Activated CD4-positive, CD25-positive, alpha-beta regulatory T cell (primary cell): ENCODE measurements at places on chromosomes 3 and 15.

DNA sequence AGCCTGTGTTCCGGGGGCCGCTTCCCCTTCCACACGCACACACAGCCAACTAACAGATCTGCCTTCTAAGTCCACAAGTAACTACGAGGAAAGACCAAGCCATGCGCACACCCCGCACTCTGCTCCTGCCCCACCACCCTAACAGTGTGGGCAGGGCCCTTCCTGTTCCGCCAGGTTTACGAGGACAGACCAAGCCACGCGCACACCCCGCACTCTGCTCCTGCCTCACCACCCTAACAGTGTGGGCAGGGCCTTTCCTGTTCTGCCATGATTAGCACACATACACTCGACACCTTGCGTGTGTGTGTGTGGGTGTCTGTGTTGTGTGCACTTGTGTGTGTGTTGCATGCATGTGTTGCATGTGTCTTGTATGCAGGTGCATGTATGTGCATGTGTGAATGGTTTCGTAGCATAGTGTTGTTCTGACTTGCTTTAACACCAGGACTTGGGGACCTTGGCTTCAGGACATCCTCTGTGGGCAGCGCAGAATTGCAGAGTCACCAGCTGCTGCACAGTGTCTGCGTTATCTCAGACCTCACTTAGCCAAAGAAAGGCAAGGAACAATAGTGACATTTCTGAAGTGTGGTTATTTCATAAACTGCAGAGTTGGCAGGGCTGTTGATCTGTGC lies 114.4 kb downstream of the CHSY1 start:
- DNase-seq, result no peak

- DNase-seq, result no peak
Observed at GRCh38 chr3:117856354-117856753, 1146.8 kb downstream of the TUSC7 start.

- no peak for DNase-seq
Observed at GRCh38 chr3:122031123-122031468, 9.0 kb upstream of the ILDR1 start.

DNA sequence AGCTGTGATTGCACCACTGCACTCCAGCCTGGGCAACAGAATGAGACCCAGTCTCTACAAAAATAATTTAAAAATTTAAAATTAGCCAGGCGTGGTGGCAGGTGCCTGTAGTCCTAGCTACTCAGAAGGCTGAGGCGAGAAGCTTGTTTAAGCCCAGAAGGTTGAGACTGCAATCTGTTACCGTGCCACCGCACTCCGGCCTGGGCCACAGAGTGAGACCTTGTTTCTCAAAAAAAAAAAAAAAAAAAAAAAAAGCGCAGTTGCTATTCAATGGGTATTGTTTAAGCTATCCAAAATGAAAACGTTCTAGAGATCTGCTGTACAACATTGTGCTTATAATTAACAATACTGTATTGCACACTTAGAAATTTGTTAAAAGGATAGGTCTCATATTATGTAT lies 24.0 kb downstream of the ZNF148 start:
- no peak for DNase-seq

GRCh38 chr3:23377928-23378672 lies 175.0 kb downstream of the UBE2E2 start:
- no peak for DNase-seq

DNA sequence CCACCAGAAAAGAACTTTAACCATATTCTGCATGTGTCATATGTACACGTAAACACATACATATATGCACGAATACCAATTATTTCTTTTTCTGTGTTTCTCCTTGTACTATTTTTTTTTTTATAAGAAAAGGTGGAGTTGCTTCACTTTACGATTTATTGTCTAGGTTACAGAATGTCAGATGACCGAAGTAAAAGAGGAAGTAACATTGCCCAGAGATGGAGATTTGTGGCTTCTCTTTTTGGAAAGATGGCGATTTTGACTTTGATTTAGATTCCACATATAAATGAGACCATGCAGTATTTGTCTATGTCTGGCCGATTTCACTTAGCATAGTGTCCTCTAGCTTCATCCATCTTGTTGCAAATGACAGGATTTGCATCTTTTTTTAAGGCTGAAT lies 293.1 kb downstream of the SV2B start:
- DNase-seq, result no peak

GRCh38 chr15:92909136-92909781 lies 9.1 kb downstream of the CHD2 start:
- DNase-seq, result no peak

GRCh38 chr3:188752850-188753249 lies 418.9 kb upstream of the TPRG1 start:
- no peak for DNase-seq

DNA sequence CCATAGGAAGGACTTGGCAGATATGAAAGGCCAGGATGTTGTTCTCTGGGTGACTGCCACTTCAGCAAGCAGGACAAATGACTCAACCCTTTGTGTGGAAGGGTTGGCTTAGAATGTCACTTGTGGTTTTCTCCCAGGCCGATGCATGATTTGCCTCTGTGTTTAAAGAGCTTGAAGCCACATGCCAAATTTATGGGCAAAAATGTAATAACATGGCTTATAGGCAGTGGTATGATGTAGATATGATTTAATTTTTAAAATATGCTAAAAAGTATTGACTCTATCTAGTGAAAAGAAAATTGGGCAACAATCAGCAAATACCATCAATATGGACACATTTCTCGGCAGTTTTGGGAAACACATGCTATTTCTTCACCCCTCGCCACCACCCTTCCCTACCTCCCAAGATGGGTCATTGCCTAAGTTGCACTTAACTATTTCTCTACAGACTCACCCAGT lies 114.6 kb downstream of the CYP19A1 start:
- DNase-seq, result no peak

DNA sequence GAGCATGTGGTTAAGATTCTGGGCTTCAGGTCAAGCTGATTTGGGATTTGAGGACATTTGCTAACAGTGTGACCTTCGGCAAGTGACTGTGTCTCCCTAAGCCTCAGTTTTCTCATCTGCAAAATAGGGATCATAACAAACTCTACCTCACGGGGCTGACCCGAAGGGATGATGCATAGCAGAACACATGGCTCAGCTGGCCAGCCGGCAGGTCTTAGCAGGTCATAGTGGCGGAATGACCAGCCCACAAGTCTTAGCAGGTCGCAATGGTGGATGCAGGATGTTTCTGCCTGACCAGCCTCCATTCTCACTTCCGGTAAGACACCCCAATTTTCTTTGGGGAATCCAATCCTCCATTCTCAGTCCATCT lies 63.3 kb downstream of the IQSEC1 start:
- no peak for DNase-seq

DNA sequence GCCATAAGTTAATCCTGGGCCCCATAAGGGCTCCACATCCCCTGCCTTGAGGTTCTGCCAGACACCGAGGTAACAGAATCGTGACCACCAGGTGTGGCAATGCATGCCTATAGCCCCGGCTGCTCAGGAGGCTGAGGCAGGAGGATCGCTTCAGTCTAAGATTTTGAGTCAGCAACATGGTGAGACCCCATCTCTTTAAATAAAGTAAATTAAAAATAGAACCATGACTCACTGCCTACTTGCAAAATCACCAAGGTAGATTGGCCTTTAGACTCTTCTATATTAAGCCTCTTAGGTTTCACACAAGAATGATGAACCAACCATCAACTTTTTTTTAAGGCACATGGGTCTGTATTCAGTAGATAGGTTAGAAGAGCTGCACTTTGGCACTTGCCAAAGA lies 9.7 kb downstream of the WDR5B start:
- DNase-seq, result no peak

DNA sequence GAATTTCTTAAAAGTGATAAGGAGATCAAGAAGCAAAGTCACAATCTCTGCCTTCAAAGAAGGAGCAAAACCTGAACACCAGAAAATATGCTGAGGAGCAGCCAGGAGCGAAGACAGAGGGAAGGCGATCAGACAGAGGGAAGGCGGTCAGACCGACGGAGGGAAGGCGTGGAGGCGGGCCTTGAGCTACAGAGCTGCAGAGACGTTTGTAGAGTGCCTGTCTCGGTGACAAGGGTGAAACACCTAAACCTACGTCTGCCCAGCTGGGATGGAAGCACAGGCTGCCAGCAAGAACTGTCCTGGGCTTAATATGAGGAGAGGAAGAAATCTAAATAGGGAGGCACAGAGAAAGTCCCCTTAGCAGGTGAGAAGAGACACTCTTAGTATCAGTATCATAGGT lies 476.0 kb downstream of the OCA2 start:
- no peak for DNase-seq

GRCh38 chr15:83204697-83205096 lies 2.9 kb downstream of the HDGFL3 start:
- no peak for DNase-seq

DNA sequence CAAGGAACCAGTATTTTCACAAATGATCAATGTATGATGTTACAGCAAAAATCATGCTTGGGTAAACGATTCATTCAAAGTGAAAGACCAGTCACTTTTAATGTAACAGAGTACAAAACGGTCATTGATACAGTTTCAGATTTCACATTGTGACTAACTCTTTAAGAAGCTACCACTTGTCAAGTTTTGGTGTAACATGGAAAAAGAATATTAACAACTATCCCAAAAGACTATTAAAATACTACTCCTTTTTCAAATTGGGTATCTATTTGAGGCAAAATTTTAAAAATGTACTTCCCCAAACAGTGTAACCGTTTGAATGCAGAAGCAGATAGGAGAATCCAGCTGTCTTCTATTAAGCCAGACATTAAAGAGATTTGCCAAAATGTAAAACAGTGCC lies 31.7 kb downstream of the AKAP13 start:
- no peak for DNase-seq

- DNase-seq, result no peak
Observed at GRCh38 chr3:88434001-88434400, 284.2 kb downstream of the C3orf38 start.

DNA sequence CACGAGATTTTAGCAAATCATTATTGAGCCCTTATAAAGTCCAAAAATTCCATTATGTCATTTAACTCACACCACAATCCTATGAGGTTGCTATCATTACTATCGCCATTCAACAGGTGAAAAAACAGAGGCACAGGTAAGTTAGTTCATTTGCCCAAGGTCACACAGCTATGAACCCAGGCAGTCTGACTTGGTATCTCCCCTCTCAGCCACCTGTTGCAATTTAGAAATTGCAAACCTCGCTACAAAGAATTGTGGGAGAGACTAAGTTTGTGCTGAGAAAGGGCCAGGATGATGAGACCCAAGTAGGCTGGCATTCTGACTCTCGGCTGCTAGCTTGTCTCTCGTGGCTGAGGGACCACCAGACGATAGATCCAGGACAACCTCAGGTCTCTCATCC lies 57.7 kb downstream of the LMCD1 start:
- DNase-seq, result no peak

- DNase-seq, result no peak
Observed at GRCh38 chr3:194257151-194257621, 93.9 kb downstream of the CPN2 start.

GRCh38 chr3:157121522-157121921 lies 38.4 kb downstream of the CCNL1 start:
- DNase-seq, result no peak

- no peak for DNase-seq
Observed at GRCh38 chr3:133213937-133214336, 175.7 kb downstream of the TMEM108 start.

- DNase-seq, result no peak
Observed at GRCh38 chr15:29789871-29790270, 32.4 kb downstream of the TJP1 start.

GRCh38 chr3:56423661-56424099 lies 44.6 kb downstream of the ERC2 start:
- no peak for DNase-seq

GRCh38 chr3:57025237-57025636 lies 35.2 kb upstream of the SPATA12 start:
- DNase-seq, result no peak

- no peak for DNase-seq
Observed at GRCh38 chr15:69000725-69001503, 13.6 kb upstream of the NOX5 start.

DNA sequence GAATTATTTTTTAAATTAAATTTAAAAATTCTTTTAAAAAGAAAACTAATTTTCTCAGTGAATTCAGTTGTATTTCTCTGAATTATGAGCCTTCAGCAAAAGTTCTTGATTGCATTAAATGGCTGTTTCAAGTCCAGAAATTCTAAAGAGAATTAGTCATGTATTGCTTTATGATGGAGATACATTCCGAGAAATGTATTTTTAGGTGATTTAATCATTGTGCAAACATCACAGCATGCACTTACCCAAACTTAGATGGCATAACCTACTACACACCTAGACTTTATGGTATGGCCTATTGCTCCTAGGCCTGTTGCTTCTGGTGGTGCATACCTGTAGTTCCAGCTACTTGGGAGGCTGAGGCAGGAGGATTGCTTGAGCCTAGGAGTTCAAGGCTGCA lies 44.3 kb upstream of the GCNT3 start:
- DNase-seq, result no peak

- DNase-seq, result no peak
Observed at GRCh38 chr3:112315791-112316190, 17.2 kb upstream of the CD200 start.

DNA sequence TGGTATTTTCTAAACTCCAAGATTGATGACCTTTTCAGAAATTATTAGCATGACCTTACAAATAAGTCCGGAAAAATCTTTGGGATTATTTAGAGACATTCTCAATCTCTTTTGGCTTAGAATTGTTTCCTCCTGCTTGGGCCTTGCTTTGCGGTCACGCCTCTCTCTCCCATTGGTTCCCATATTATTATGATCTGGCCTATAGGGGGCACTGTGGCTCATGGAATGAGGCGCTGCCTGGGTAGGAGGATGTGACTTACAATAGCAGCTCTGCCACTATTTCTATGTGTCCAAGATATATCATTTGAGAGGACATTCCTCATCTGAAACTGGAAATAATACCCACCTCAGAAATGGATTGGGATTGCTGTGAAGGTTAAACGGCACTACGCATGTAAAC lies 464.9 kb downstream of the MFSD1 start:
- DNase-seq, result no peak

DNA sequence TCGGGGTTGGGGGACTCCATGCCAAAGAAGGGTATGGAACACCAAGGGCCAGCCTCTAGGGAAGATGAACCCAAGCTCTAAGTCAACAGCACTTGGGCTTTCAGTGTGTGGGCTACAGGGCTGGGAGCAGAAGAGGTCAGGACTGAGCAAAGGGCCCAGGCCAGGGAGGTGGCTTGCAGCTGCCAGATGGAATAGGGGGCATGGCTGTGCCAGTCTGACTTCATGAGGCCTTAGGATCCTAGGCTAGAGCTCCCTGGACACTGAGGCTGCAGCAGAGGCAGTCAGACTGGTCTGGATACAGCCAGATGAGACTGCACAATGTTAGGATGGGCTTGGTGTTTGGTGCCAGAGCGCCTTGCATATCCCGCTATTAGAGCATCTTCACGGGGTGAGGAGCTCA lies 3.8 kb downstream of the RASGRF1 start:
- no peak for DNase-seq

DNA sequence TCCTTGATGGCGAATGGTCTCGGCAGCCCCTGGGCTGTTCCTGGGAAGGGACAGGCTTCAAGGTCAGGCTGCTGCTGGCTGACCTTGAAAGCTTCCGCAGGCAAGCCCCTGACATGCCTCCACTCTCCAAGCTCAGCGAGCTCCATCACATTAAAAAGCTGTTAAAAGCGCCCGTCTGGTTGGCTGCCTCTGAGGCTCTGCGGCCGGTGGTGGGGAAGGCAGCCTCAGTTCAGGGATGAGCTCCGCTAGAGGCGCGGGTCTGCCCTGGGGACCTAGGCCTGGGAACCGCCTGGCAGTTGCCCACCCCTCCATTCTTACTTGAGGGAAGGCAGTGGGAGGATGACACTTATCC lies 103.8 kb downstream of the LINGO1 start:
- DNase-seq, result no peak
